WTC11 (cell line): ENCODE measurements at places on chromosomes 5 and 9. TPM values are rescaled to one million over a fixed set of nuclear protein-coding genes. Genes with fewer than 3 reads are reported as not detected.
A peak's percentile ranks its signal among the peaks of the same experiment; 100 is the strongest.

DNA sequence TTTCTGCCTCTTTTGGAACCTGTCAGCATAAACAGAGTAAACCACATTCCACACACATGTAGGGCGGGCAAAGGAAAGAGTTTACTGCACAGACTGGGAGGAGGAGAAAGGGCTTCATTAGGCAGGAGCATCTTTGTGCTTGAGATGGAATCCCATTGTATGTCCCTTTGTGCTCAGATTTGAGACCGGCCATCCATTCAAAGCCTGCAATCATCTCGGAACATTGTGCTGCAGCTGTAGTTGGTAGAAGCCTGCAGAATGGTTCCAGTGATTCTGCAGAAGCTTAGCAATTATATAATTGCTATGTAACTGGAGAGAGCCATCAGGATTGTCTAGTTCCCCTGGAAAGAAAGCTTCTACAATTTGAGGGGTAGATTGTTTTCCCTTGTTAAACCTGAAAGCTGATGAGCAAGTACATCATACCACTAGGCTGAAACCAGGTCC, 16.5 kb downstream of the ZNF462 start:
- no peak for DNase-seq

DNA sequence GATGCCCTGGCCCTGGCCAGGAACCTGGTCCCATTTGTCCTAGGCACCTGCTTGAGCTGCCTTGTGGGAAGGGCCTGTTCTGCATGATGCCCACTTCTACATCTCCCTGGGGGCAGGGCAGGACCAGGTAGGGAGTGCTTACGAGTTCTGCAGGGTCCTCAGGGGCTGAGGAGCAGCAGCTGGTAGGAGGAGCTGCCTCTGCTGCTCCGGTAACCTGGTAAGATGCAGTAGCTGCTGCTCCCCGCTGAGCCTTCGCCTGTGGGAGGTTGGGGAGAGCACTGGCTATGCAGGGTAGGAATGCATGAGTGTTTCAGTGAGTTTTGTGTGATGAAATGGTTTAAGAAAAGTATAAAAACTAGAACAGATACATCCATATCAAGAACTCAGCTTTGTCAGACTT, 13.6 kb downstream of the LRRC8A start:
- peak; percentile 63 for DNase-seq

CER1 gene
- total RNA-seq, result 2.4 to 4.1 TPM (median 3.7 TPM) in 3 replicates

DNA sequence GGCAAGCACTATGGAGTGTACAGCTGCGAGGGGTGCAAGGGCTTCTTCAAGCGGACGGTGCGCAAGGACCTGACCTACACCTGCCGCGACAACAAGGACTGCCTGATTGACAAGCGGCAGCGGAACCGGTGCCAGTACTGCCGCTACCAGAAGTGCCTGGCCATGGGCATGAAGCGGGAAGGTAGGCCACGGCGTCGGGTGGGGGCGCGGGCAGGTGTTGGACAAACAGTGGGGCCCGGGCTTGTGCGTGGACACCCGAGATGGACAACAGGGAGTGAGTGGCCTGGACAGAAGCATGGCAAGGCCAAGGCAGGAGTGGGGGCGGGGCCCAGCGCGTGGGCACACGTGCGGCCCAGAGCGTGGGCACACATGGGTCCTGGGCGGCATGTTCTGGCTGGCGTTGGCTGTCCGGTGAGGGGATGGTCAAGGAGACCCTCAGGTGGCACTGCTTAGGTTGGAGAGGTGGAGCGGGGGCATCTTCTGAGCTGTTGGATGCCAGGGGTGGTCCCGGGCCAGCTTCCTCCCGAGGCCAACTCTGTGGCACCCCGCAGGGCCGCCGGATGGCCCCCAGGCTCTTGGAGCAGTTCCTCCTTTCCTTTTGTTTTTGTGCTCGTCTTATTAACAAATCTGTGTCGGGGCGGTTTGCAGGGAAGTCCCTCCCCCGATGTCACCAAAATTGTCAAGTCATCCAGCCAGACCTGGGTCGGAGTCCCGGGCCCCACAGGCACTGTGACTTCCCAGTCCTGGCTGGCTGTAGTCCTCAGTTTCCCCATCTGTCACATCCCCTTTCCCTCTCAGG, 82.9 kb downstream of the RXRA start:
- no peak for DNase-seq

ARID3C gene
- total RNA-seq, result 0.14 to 0.23 TPM (median 0.15 TPM) in 3 replicates

GRCh38 chr5:90562341-90562740, 3.7 kb downstream of the ADGRV1 start:
- no peak for DNase-seq

- DNase-seq, result no peak
These were observed 158.8 kb downstream of the FGF18 start for GRCh38 chr5:171578049-171578828.

- DNase-seq, result no peak
These were observed 79.4 kb downstream of the LPAR1 start for GRCh38 chr9:110958847-110959246.

DNA sequence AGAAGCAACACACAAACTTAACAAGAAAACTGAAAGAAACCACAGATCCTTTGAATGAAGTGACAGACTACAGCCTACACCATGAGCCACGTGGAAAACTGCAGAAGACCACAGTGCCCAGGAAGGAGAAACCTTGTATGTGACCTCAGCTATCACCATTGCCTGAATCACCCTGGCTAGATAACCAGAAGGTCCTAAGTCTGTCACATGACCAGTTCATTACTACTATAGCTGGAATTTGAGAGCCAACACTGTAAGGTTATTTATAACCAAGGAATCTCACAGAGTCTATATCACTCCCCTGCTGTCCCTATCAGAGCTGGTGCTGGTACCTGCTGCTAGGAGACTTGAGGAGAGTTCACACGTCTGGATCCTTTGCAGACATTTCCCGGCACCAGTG, 90.3 kb upstream of the FBXL17 start:
- DNase-seq, result no peak

PCDHGA6 gene
- total RNA-seq, result 2.6 to 3.3 TPM (median 3.0 TPM) in 3 replicates

GRCh38 chr9:114348261-114348905, 18.7 kb downstream of the ORM2 start:
- no peak for DNase-seq

DNA sequence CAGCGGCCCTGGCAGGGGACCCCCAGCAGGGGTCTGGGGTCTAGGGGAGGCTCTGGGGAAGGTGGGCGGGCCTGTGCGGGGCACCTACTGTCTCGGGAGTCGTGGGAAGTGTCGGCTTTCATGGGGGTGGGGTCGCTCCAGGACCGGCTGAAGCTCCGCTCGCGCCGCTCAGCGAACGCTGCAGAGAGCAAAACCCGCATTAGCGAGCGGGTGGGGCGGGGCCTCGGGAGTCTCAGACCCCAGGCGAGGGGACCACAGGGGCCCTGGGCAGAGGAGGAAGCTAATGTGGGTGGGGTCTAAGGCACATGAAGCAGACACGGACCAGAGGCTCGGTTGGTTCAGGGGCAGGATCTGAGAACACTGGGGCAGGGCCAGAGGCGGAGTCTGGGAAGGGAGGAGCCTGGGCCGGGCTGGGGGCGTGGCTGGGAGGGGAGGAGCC, 5.5 kb downstream of the NSMF start:
- peak; percentile 87 for DNase-seq

DNA sequence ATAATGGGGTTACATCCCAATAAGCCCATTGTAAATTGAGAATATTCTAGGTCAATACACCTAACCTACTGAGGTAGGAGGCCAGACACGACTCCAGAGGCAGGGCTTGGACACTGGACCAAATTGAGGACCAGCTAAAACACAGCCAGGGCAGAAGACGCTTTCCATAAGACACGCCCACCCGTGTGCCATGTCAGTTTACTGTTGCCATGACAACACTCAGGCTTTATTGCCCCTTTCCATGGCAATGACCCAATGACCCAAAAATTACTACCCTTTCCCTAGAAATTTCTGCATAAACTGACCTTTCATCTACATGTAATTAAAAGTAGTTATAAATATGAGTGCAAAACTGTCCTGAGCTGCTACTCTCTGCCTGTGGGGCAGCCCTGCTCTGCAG, 31.5 kb downstream of the SLC22A4 start:
- no peak for DNase-seq

DNA sequence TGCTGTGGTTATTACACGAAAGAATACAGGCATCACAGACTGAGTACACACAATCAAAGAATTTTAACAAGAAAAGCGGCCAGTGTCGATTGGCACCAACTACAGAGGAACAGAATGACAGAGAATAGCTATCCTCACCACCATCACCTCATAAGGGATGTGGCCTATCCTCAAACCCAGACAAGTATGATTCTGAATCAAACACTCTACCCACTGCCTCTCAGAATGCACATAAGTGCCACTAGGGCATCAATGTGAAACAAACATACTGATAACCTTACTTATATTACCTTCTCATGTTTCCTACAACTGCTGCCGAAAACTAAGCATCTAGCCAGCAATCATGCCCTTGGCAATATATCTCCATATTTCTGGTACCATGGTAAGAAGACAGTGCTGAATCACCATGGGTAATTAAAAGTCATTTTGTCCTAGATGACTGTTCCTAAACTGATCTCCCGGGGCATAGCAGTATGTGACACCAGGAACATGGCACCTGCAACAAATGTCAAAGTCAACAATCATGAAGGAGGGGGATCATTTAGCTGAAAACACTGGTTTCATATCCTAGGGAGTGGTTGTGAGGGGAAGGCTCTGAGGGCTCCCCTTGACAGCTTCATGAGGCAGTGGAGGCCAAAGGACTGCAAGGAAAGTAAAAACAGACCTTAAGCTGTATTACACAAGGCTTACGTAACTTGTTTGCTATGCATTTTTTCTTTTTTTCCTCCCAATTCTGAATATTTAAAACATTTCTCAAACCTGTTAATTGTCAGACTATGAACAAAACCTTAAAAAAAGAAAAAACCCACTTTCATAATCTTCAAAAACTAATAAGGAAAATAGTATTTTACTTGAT, 88.3 kb downstream of the LHFPL2 start:
- no peak for DNase-seq

ABCA1 gene
- total RNA-seq, result 4.6 to 7.8 TPM (median 5.8 TPM) in 3 replicates

- DNase-seq, result no peak
These were observed 647.2 kb downstream of the BNC2 start for GRCh38 chr9:16223074-16223871.

DNA sequence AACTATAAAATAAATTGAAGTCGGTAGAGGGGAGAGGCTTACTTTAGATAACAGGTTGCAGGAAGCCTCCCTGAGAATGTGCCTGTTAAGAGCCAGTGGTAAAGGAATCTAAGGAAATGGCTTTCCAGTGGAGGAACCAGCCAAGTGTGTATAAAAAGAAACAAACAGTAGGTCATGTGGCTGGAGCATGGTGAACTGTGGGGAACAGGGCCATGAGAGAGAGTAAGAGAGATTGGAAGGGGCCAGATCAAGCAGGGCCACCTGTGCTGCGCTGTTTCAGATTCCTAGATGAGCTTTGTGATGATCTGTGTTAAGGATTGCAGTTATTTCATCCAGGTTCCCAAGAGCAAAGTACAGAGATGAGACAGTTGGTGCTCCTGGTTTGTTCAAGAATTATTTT, 152.7 kb upstream of the SGCD start:
- no peak for DNase-seq

- no peak for DNase-seq
These were observed 270.5 kb upstream of the SLC30A5 start for GRCh38 chr5:68823301-68823700.

KIF24 gene
- 3.8 to 4.5 TPM (median 4.3 TPM) in 3 replicates for total RNA-seq
